Ascending aorta (tissue), 2 donors: ENCODE measurements at places on chromosomes 16 and 17. TPM values are rescaled to one million over a fixed set of nuclear protein-coding genes. Genes with fewer than 3 reads are reported as not detected.

The NOXO1 gene
- not detected for total RNA-seq

The CACNG3 gene
- total RNA-seq, result not detected

DNA sequence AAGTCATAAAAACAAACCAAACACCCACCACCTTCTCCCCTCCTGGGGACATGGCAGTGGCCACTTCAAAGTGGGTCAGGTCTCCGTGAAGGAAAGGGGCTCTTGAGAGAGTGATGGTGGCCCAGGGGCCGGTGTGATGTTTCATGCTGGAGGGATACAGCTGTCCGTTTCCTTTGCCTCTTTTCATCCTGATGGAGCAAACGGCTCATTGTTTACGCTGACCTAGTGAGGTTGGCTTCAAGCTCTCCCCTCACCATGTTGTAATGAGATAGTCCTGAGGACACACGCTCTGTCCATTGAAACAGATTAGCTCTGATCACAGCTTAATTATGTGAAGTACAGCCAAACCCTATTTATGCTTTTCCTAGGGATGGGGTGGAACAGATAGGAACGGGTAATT, 34.2 kb downstream of the CDH13 start:
- H3K27me3 ChIP-seq, result no peaks in the 10 kb centered on the region
- H3K27ac ChIP-seq, result no peak overlapping the region
- H3K36me3 ChIP-seq, result no peaks in the 10 kb centered on the region
- DNase-seq, result no peak

DNA sequence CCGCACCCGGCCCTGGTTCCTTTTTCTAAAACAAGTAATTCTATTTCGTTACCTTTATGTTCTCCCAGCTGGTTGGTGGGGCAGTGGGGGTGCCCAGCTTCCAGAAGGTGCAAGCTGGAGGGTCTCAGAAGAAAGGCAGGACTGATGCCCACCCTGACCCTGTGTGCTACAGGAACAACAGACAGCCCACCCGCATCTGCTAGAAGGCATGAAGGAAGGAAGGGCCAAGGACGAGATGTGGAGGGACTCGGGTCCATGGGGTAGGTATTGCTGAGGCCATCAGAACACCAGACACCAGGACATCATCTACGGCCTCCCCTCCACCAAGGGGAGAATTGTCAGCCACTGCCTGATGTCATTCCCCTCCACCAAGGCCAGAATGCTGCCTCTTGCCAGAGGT, 6.4 kb upstream of the CYTH1 start:
- H3K36me3 ChIP-seq, result no peaks in the 10 kb centered on the region
- H3K4me3 ChIP-seq, result no peak overlapping the region
- no peak for DNase-seq
- no peaks in the 10 kb centered on the region for H3K27me3 ChIP-seq
- peaks cover 20% of the 10 kb centered on the region for H3K4me1 ChIP-seq
- H3K27ac ChIP-seq, result no peak overlapping the region
